ENCODE measurements at places on chromosomes 11 and 22.
A peak's percentile ranks its signal among the peaks of the same experiment; 100 is the strongest.

DNA sequence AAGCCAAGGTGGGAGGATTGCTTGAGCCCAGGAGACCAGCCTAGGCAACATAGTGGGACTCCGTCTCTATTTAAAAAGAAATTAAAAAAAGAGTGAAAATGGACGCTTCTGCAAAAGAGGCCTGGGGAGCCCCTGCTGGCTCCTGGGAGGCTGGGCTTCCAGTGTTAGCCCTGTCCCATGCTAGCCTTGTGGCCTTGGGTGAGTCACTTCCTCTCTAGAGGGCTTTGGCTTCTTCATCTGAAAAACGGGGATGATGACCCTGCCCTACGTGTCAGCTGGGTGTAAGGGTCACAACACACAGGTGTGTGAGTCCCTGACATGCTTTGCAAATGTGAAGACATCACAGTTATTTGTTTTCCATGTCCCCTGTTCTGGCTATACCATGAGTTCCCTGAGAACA lies 32.8 kb downstream of the FAM227A start:
- DNase-seq, result no peak

DNA sequence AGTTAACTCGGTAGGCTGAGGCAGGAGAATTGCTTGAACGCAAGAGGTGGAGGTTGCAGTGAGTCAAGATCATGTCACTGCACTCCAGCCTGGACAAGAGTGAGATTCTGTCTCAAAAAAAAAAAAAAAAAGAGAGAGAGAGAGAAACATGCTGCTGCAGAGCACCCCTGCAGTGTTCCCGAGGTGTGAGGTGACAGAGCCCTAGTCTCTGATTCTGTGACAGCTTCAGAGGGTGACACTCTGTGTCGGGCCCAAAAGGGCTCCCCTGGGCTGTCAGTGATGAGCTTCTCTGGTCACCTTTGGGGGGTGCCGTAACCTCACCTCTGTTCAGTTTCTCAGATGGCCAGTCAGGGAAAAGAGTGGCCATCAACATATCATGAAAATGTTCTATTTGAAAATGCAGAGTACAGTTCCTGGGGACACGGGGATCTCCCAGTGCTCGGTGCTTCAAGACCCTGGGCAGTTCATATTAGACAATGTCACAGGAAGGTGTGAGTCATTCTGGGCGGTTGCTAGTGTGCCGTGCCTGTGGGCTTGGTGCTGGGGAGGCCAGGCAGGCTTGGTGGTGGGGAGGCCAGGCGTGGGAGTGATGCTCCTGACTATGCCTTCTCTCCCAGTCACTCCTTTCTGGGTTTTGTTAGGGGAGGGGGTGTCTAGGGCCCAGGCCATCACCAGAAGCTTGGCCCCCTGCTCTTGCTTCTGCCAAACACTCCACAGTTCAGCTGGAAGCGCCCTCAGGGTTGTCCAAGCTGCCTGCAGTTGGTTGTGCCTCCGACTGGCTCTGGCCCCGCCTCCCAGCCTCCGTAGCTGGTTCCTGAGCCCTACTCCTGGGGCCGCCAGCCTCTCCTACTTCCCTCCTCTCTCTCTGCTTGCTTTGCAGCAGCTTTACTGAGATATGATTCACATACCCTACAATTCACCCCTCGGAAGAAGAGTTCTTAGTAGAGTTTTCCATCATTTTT lies 52.5 kb upstream of the CLDN5 start:
- peak; percentile 68 for DNase-seq

- DNase-seq, result no peak
Measured at GRCh38 chr11:130798280-130798679, 118.0 kb downstream of the SNX19 start.

GRCh38 chr11:33579101-33579500 lies 121.5 kb downstream of the C11orf91 start:
- DNase-seq, result no peak

- no peak for DNase-seq
Measured at GRCh38 chr11:125949271-125950177, 3.7 kb downstream of the VSIG10L2 start.

GRCh38 chr11:117221775-117222517 lies 9.9 kb downstream of the PCSK7 start:
- DNase-seq, result no peak

- DNase-seq, result no peak
Measured at GRCh38 chr11:30789270-30789669, 203.1 kb upstream of the MPPED2 start.

DNA sequence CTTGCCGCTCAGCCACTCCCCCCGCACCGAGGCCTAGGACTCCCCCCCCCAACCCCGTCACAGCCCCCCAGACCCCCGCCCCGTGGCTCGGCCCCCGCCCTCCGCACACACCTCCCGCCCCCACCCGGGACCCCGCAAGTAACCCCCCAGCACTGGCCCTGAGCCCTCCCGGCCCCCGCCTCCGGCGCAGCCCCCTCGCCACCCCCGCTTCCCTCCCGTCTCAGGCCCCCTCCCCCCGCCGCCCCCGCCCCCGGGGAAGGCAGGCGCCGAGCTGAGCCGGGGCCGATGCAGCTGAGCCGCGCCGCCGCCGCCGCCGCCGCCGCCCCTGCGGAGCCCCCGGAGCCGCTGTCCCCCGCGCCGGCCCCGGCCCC lies 1.5 kb downstream of the SHANK3 start:
- DNase-seq, result no peak

DNA sequence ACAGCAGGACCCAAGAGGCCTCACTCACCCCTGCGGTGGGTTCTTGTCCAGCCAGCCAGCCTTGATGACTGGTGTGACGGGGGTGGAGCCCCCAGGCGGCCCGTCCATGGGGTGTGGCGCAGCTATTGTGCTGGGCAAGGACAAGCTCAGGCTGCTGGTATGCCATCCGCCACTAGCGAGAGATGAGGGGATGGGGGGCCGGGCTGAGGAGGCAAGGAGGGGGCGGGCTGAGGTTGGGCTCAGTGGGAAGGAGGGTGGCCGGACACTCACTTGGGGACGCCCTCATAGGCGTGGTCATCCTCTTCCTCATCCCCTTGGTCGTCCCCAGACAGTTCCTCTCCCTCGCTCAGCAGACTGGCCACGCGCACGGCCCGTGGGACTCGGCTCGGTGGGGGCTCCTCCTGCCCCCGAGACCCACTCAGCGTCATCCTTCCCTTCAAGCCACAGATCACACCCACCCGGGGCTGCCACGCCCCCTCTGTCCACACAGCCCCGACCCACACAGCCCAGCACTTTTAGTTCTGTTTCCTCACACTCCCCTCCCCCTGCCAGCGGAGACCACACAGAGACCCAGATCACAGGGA lies 38.0 kb upstream of the PDE2A start:
- no peak for DNase-seq
